ENCODE measurements at places on chromosomes 2 and 18. TPM values are rescaled to one million over a fixed set of nuclear protein-coding genes. Genes with fewer than 3 reads are reported as not detected.

Gene APLF
- total RNA-seq: 1.5 TPM

Gene IL18R1
- total RNA-seq: 1.00 TPM

Gene GPR45
- total RNA-seq: not detected

Gene ARHGAP28
- total RNA-seq: 2.1 TPM

Gene GALNT3
- total RNA-seq: 1.2 TPM

Gene CHRND
- not detected for total RNA-seq

Gene VWC2L
- not detected for total RNA-seq

Gene MEP1B
- not detected for total RNA-seq

Gene LINC00305
- not detected for total RNA-seq

Gene KANSL1L
- total RNA-seq: 6.9 TPM

Gene HOXD13
- not detected for total RNA-seq

Gene C2orf74
- 10.1 TPM for total RNA-seq

Gene EMX1
- not detected for total RNA-seq

Gene ACVR1C
- not detected for total RNA-seq

Gene ASXL3
- not detected for total RNA-seq
